ENCODE measurements at places on chromosomes 3 and 15.

- no peak for DNase-seq
These were observed 371.0 kb upstream of the GBE1 start for GRCh38 chr3:82132210-82133069.

- DNase-seq, result no peak
These were observed 563.5 kb upstream of the CCDC54 start for GRCh38 chr3:106813742-106814141.

GRCh38 chr15:56812961-56813360 is 79.7 kb upstream of the ZNF280D start:
- no peak for DNase-seq

GRCh38 chr3:123819949-123820348 is 64.2 kb downstream of the MYLK start:
- DNase-seq, result no peak

GRCh38 chr3:151362751-151363174 is 21.8 kb downstream of the P2RY12 start:
- no peak for DNase-seq

DNA sequence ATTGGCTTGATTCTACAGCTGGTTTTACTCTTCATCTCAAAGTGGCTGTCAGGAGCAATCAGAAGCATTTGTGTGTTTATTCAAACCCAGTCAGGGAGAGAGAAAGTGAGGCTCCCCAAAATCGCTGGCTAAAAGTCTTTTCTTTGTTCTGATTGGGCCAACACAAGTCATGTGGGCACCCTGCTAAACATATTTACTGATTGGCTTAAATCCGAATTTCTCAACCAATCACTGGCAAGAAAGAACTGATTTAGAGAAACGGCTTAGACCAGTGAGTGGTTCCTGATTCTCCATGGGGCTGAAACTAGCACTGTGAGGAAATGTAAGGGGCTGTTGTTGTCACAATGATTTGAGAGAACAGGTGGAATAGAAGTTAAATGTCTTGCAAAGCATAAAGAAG is 98.9 kb upstream of the PDZRN3 start:
- no peak for DNase-seq

- no peak for DNase-seq
These were observed 53.0 kb downstream of the DTWD1 start for GRCh38 chr15:49673861-49674260.

- no peak for DNase-seq
These were observed 5.1 kb downstream of the CHRD start for GRCh38 chr3:184384856-184385422.

- no peak for DNase-seq
These were observed 65.1 kb upstream of the TEX264 start for GRCh38 chr3:51605938-51606337.

DNA sequence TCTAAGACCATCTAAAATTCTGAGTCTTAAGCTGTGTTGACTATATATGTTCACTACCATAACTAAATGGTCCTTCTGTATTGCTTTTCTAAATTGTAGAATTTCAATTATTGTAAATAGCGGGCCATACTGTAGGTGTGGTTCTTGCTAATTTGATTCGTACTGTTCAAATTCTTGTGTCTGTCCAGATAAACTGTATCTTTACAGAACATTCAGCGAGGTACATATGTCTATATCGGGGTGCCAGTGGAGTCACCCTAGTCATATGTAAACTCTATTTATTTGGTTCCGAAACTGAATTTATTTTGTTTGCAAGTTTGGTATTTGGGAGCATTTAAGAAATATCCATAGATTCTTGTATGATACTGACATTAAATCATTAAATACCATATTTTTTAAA is 69.0 kb downstream of the IGF1R start:
- DNase-seq, result no peak

- no peak for DNase-seq
These were observed 66.1 kb upstream of the SPRED1 start for GRCh38 chr15:38186507-38186906.

- DNase-seq, result no peak
These were observed 36.6 kb downstream of the OSTN start for GRCh38 chr3:191235331-191236314.

DNA sequence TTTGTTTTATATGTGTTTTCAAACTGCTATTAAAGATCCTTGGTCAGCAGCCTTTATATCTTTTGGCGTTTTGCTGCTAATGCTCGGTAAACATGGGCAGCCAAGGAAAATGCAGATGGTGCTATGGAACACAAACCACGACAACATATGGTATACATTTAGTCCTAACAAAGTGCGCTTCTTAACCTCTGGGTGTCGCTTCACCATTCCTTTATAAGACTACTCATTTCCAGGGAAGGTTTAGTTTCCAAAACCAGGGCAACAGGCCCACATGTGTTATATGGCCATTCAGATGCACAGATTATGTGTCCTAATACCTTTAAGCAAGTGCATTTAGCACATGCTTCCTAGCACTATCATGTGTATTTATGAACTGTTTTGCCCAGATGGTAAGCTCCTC is 14.7 kb downstream of the SHOX2 start:
- DNase-seq, result no peak

GRCh38 chr3:182725372-182726251 is 67.7 kb upstream of the ATP11B start:
- no peak for DNase-seq

GRCh38 chr3:170532573-170532972 is 53.3 kb downstream of the SLC7A14 start:
- no peak for DNase-seq

DNA sequence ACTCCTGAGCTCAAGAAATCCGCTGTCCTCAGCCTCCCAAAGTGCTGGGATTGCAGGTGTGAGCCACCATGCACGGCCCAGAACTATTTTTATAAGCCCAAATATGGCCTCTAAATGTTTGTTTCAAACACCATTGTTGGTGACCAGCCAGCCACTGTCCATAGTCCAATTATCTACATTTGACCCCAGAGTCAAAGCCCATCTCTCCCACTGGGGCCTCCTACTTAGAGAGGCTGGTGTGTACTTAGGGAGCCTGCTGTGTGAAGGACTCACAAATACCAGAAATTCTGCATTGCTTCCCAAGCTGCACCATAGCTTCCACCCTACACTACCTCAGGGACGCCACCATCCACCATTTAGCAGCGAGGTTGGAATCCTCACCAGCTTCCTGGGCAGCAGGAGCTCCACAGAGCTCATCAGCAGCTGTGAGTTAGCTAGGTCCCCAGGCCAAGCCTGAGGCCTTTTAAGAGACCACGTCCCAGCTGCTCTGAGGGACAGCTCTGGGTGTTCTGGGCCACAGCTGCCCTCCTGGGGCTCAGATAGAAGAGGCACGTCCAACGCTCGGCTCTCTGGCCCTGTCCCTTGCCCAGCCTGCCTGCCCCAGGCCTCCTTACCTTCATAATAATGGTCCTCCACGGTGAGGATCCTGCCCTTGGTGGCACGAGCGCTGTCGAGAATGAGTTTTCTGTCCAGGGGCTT is 29.5 kb downstream of the TKT start:
- DNase-seq, result no peak

DNA sequence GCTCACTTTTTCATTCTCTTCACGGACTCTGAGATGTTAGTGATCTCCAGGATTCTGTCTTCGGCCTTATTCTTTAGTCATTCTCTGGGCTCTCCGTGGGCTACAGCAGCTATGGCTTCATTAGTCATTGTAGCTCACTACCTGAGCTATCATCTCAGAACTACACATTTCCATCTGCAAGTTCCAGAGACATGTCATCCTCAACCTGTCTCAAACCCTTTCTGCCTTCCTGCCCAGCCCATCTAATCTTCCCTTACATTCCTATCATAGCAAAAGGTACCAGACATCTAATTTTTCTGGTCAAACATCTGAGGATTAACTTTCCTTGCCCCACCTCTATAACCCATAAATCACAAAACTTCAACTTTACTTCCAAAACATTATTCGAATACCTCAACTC is 13.2 kb downstream of the TSPAN3 start:
- DNase-seq, result no peak

DNA sequence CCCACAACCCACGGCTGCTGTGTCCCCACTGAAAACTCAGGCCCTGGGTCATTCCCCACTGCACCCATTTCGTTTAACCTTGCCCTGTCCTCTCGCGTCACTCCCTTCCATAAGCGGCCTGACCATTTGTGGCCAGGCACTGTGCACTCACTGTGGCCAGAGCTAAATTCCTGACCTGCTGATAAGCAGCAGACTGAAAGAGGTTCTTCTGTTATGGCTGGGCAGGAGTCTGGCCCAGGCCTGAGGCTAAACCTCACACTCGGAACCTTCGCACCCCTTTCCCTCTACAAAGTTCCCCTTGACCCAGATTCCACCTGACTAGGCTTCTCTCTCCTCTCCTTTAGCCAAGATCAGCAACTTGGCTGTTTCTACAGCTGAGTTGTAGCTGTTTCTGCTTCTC is 62.3 kb downstream of the ADAMTS17 start:
- no peak for DNase-seq

DNA sequence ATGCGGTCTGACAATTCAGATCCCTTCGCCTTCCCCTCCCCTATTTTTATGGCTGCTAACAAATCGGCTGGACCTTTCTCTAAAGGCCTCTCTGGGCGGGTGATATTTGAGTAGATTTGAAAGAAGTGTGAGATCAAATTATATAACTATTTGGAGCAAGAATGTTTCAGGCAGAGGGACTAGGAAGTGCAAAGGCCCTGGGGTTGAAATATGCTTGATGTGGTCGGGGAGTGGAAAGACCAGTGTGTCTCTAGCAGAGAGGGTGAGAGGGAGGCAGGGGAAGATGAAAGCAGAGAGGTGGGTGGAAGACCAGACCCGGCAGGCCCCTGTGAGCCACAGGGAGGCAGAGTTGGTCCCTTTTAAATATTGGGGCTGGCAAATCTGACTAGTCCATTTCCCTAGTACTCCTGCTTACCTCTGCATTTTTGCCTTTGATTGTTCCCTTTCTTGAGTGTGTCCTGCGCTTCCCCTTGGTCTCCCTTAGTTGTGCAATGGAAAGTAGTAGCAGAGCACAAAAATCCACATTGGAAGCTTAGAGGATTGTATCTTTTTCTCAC is 32.3 kb downstream of the SLCO3A1 start:
- no peak for DNase-seq

GRCh38 chr15:82572311-82572710 is 32.1 kb upstream of the RPS17 start:
- no peak for DNase-seq

DNA sequence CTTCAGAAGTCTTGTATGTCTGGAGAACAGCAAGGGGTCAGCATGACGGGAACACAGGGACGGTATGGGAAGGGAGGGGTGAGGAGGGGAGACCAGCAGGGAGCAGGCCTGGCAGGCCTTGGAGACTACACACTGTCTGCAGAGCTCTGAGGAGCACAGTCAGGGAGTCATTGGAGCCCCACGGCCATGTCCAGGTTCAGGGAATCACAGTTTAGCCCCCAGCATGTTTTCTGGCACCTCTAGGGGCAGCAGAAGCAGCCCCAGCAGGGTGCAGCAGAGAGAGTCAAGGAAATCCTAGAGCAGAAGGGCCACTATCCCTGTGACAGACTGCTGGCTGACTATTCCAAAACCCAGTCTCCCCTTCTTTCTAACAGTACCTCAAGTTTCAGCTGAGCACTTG is 3.2 kb downstream of the LAMP3 start:
- no peak for DNase-seq

DNA sequence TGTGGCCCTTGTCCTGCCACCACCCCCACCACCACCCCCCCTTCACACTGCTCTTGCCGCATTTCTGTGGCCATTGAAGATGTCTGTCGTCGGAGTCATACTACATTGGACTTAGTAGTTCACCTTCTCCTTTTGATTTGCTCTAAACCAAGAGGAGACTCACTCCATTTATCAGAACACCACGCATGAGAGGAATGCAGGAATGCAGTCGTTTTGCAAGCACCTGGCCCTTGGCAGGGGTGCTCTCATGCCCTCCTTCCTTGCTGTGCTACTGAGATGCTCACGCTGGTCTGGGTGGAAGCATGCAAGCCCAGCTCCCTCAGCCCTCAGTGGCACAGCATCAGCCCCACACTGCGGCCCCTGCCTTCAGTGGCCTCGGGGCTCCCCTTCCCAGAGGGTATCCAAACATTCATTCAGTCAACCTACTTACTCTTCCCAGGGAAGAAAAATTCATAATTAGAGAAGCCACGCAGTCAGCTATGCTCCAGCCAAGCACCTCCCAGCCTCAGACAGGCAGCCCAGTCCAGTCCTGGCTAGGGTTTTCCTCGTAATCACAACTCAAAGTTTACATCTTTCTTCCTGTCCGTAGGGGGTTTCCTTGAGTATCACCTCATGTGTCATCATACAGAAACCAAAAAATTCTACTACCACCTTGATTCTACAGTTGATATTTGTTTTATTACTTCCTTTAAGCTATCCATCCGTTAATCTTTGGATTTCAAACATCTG is 520.0 kb downstream of the GABRG3 start:
- DNase-seq, result no peak

- no peak for DNase-seq
These were observed 398.8 kb downstream of the MECOM start for GRCh38 chr3:169264711-169265110.

GRCh38 chr15:88821993-88822392 is 18.8 kb downstream of the ACAN start:
- DNase-seq, result no peak

DNA sequence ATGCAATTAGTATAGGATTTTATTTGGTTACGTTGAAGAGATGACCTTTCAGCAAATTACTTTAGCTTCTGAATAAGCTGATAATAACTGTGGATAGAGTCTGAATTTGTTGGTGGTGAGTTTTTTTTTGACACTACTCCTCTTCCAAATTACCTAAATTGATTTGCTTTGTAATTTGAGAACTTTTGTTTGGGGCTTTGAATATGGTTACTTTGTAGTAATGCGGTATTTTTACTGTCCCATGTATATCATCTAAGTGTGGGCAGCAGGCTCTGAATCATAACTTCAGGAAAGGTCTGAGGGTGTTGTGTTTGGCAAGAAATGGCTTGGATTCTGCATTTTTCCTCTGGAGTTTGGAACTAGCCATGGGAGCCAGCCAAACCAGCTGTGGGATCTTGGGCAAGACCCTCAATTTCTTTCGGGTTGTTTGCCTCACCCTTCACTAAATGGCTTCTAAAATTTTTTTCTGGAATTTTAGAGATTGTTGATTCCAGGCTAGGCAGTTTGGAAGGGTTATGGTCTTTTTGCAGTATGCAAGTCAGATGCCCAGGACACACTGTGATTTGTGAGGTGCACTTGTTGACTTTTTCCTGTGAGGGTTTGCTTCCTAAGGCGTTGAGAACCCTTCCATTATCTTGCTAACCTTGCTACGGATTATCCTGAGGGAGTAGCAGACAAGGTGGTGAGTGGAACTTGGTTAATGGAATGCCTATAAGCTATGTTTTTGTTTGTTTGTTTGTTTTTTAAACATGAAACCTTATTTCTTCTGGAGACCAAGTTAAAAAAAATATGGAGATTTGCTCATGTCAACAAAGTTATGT is 10.4 kb downstream of the PTPRG start:
- DNase-seq, result no peak

DNA sequence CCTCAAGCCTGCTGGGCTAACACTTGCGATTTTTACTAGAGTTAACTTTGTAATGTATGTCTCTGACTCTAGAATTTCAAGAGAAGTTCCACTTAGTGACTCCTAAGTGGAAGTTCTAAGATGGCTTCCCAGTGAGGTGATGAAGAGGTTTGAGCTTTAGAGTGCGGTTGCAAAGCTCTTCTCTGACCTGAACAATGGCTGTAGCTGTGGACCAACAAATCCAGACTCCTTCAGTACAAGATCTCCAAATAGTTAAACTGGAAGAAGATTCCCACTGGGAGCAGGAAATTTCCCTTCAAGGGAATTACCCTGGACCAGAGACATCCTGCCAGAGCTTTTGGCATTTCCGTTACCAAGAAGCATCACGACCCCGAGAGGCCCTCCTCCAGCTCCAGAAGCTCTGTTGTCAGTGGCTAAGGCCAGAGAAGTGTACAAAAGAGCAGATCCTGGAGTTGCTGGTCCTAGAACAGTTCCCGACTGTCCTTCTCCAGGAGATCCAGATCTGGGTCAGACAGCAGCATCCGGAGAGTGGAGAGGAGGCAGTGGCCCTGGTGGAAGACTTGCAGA is 22.3 kb downstream of the WDR73 start:
- no peak for DNase-seq
